Activated naive CD8-positive, alpha-beta T cell treated with anti-CD3 and anti-CD28 coated beads for 36 hours (primary cell): ENCODE measurements at places on chromosomes 12 and 14.

GRCh38 chr12:68675101-68675842, 11.5 kb upstream of the NUP107 start:
- peak; percentile 70 for DNase-seq

DNA sequence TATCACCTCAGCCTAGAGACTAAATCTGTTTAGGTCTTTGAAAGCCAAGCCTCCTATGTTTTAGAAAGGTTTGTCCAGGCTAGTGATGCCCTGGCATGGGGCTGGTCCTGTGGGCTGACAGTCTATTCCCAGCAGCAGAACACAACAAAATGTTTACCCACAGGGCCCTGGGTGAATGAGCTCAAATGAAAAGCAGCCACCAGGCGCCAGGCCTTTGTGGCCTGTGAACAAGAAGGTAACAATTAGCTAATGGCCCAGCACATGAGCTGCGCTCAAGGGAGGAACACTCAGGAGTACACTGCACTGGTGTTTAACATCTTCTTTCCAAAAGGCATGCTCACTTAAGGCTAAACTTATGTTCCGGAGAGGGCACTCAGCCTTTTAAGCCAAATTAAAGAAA, 202.2 kb downstream of the MON2 start:
- no peak for DNase-seq

DNA sequence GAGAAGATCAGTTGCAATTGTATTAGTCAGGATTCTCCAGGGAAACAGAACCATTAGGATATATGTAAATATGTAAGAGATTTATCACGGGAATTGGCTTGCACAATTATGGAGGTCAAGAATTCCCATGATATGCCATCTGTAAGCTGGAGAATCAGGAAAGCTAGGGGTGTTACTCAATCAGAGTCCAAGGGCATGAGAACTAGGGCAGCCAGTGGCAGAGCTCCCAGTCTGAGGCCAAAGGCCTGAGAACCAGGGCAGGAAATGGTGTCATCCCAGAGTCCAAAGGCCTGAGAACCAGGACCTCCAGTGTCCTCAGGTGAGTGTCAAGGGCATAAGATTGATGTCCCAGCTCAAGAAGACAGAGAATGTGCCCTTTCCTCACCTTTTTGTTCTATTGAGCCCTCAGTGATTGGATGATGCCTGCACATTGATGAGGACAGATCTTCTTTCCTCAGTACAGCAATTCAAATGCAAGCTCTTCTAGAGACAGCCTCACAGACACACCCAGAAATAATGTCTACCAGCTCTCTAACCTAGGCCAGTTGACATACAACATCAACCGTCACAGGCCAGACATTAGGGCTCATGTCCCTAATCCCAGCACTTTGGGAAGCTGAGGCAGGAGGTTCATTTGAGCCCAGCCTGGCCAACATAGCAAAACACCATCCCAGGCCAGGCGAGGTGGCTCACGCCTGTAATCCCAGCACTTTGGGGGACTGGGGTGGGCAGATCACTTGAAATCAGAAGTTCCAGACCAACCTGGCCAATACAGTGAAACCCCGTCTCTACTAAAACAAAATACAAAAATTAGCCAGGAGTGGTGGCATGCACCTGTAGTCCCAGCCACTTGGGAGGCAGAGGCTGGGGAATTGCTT, 34.9 kb upstream of the ZNF740 start:
- DNase-seq = no peak

DNA sequence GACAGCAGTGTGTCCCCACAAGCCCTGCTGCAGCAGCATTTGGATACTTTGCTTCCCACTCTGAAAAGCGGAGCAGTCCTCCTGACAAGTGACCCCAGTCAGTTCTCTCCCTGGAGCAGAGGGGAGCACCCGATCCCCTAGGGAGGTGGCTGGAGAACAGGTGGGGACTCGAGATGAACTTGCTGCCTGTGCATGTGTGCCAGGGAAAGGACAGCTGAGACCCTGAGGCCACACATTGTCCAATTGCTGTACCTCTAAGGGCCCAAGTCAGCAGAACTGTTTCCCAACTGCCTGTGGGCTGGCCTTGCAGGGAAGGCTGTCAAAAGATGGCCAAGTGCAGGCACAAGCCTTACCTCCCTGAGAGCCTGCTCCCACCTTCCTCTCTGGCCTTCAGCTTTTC, 55.1 kb downstream of the IFT43 start:
- no peak for DNase-seq

DNA sequence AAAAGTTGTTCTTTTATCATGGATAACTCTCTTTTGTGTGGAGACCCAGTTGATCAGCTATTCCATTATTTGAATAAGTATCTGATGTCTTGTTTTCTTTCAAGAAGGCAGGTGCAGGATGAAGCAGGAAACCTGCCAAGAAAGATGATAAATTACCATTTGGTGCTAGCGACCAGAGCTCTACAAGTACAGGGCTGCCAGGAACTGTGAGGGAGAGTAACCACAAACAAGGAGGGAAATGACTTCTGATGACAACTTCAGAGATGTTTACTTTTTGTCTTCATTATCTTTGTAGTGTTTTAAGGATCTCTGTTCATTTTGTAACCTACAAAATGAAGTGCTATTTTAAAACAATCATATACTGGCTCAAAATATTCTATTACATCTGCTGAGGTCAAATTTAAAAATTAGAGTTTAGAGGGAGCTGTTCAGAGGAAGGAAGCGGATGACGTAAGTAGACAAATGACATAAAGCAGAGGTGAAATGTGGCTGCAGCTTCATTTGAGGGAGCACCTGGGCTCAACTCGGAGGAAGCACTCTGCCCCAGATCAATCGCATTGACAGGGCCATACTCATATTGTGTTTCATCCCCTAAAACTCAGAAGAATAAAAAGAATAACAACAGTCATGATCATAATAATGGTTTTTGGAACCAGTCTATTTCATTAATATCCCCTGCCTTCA, 226.8 kb downstream of the C12orf42 start:
- no peak for DNase-seq

DNA sequence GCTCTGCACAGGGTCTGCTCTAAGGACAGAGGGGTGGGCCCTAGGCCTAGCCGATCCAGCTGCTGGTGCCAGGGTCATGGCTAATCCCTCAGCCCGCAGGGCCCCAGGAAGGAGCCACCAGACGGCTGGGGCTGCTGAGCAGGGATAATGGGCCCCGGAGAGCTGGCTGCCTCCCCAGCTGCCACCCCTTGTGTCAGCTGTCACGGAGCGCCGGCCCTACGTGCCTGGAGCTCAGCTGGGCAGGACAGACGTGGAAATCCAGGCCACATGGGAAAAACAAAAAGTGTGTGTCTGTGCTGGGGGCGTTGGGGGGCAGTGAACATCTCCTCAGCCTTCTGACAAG, 36.2 kb downstream of the CHGA start:
- no peak for DNase-seq

GRCh38 chr12:108392284-108392683, 53.2 kb upstream of the CMKLR1 start:
- DNase-seq = no peak

DNA sequence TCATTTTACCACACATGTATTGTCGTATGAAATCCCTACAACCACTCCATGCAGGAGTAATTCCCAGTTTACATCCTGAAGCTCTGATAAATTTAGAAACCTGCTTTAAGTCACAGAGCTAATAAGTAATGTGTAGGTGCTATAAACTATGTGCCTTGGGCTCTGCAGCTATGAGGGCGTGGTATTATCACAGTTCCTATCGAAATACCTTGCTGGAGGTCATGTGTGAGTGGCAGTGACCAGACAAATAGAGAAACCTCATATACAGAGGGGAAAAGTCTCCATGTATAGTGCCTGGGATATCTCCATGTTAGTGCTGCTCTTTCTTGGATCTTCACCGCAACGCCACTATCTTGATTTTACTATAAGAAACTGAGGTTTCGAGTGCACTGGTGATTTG, 883 bp upstream of the TBC1D15 start:
- DNase-seq = no peak

GRCh38 chr12:99977550-99977949, 7.2 kb downstream of the ANKS1B start:
- no peak for DNase-seq

GRCh38 chr12:116466536-116466935, 92.6 kb upstream of the MAP1LC3B2 start:
- DNase-seq = no peak

DNA sequence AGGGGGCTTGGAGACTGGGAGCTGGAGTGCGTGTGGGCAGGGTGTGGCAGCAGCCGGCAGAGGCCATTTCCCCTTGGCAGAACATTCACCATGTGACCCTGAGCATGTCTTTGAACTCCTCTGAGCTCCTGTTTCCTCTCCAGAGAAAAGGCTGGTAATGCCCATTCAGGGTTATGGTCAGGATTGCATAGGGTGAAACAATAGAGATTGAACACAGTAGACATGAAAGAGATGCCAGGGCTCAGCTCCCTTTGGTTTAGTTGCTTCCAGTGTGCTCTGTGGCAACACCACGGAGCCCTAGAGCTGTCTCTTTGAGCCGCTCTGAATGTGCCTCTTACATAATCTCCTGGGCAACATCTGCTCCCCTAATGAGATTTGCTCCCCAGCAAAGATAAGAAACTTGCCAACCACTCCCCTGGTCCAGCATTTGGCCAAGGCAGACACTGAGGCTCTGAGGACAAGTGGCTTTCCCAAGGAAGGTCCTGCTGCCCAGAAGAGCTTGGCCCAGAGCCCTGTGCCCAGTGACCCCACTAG, 4.6 kb downstream of the IFI27 start:
- DNase-seq = no peak

DNA sequence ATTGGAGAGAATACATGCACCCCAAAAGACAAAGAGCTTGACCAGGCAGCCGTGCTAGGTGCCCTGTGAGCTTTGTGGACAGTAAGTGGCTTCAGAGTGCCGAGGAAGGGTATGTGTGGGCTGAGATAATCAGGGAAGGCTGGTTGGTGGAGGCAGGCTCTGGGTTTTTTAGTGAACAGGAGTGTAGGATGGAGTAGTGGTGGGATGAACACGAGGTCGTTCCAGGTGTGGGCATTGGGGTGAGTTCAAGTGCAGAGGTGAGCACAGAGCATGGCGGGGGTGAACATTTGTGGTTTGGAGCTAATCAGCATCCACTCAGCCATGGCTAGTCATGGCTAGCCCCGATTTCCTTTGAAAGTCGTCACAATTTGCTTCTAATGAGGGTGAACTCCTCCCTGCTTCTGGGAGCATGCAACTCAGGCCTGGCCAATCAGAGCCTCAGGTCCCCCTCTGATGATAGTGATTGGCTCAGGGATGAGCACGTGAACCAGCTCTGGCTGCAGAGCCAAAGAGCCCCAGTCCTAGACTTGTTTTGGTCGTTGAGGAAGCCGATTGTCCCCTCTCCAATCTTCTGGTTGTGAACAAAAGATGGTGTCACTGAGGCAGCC, 40.7 kb upstream of the TCL1B start:
- DNase-seq = no peak

- DNase-seq = peak; percentile 24
These were observed 751 bp upstream of the GPRC5A start for GRCh38 chr12:12890543-12891079.

DNA sequence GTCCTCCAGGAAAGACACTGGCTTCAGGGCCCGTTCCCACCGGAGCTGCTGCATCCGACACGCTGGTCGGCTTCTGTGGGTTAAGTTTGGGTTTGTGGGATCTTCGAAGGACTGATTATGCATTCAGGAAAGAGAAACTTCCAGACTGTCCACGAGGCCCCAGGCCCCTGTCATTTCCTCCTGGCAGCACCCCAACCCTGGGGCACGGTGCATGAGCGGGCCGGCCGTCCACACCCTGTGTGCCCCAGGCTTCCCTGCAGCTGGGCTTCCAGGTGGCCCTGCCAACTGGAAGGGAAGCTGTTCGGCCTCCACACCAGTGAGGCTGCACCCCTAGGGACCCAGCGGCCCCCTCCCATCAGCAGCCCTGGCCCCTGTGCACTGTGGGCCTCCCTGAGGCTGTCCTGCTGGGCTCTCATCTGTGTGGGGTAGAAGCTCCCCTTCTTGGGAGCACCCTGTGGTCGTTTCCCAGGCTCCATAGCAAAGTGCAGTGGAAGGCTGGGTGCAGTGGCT, 9.3 kb upstream of the FBRSL1 start:
- no peak for DNase-seq

GRCh38 chr12:103105971-103106597, 148.6 kb downstream of the ASCL1 start:
- DNase-seq = no peak

DNA sequence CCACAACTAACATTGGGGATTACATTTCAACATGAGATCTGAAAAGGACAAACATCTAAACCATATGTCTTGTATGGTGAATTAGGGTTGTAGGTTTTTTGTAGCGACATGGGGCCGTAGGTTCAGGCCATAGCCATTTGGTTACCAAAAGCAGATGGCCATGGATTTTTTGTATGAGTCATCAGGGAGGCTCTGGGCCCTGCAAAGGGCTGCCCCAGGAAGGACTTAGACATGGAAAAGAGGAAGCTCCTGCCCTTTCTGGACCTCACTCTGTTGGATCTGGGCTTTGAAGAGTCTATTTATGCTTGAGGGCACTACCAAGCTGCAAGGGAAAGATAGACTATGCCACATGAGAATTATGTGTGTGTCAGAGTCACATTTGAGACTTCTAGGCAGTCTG, 89.3 kb upstream of the DHRS4 start:
- DNase-seq = no peak

GRCh38 chr14:93113678-93114067, 2.1 kb downstream of the ITPK1 start:
- peak; percentile 16 for DNase-seq

DNA sequence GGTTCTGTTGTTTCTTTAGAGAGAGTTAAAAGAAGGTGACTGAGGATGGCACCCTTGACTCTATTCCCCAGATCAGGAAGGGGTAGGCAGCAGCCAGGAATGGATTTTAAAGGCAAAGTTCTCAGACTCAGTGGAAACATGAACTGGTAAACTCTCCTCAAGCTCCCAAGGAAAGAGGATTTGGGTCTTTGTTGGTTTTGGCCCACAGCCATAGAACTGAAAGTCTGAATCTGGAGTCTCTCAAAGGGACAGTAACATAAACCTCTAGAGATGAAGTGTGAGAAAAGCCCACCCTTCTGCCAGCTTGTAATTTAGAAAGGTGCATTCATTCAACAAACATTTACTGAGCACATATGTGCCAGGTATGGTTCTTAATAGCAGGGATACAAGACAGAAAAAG, 28.6 kb upstream of the BLTP3B start:
- no peak for DNase-seq

GRCh38 chr14:100472094-100472455, 115.1 kb downstream of the BEGAIN start:
- DNase-seq = no peak

DNA sequence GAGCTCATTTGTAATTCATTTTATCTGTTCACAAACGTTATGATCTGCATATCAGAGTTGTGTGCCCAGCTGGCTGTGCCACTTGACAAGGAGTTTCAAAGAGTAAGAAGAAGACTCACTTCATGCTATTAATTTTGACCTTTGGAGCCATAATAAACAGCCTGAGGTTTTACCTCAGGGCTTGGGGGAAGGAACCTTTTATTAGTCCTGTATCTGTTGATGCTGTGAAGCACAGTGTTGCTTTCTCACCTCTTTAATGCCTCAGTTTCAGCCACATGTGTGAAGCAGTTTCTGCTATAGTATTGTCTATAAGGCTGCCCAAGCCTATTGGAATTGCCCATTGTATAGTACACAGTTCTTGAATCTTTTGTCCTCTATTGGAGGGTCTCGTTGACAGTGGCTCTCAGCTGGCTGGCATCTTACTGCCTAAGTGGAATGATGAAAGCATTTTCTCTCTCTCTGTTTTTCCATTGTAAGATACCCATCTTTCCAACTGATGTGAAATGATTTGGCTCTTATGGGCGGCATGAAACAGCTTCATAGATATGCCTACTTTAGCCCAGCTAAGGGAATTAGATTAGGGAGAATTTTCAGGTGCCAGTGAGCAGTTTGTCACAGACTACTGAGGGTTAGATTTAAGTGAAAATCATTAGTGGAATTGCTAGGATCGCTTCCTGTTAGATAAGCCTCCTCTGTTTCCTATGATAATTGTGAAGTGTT, 34.7 kb downstream of the GPATCH2L start:
- no peak for DNase-seq
